ENCODE measurements at places on chromosomes 11 and 22. TPM values are rescaled to one million over a fixed set of nuclear protein-coding genes. Genes with fewer than 3 reads are reported as not detected.

Gene TRIM48
- total RNA-seq, result not detected

Gene P2RX6
- 5.2 TPM for total RNA-seq

Gene GAB4
- not detected for total RNA-seq

Gene KRTAP5-1
- not detected for total RNA-seq

Gene ANKK1
- total RNA-seq, result not detected

Data from NCI-H460 (cell line).